ENCODE measurements at places on chromosomes 2 and 18.
A peak's percentile ranks its signal among the peaks of the same experiment; 100 is the strongest.

- no peak for DNase-seq
These were observed 135.5 kb downstream of the SPOPL start for GRCh38 chr2:138637061-138637460.

GRCh38 chr18:31943878-31944816, 1.2 kb upstream of the TRAPPC8 start:
- DNase-seq: no peak

- DNase-seq: no peak
These were observed 61.3 kb downstream of the NEDD4L start for GRCh38 chr18:58105206-58105887.

GRCh38 chr2:179049203-179049545, 763 bp downstream of the CCDC141 start:
- no peak for DNase-seq

DNA sequence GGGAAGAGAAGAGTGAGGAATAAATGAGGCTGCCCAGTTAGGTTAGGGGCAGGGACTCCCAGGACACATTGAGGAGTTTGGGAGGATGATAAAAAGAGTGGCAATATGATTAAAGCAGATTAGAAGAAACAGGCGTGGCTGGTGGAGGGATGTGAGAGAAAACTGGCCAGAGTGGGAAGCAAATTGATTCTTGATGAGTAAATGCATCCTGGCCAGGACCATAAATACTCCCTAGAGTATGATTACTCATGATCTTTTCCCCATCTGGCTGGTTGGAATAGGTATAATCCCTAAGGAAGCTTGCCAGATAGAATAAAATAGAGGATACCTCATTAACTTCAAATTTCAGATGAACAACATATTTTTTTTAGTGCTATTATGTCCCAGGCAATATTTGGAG, 21.5 kb upstream of the DAW1 start:
- DNase-seq: no peak

DNA sequence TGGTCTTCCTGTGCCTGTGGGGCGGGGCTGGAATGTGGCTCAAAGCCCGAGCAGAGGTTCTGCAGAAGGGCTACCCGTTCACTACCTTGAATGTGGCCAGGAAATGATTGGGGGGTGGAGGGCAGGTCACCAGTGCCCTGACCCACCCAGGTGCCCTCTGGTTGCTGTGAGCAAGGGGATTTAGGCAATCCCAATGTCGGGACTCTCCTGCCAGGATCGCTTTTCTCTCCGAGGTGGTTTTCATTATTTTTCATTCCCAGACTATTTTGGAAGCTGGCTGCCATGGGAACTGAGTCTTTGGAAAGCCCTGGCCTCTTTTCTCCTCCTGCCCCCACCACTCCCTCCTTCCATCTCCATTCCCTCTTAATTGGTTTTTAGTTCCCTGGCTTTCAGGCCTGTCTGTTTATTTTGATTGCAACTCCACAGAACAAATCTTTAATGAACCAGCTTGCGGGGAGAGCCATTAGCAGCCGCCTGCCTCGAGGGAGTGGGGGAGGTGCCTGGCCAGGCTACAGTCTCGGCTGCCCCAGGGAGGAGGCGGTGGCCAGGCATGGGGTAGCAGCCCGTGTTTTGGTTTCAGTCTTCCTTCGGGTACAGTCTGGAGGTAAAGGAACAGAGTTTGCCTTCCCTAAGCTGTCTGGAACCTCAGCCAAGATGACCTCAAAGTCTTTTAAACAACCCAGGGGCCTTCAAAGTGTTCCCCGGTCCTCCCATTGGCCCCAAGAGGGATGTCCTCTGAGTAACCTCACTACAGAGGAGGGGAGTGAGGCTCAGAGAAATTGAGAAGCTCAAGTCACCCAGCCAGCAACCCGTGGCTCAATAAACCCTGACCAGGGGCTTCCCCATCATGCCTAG, 114.4 kb upstream of the HAAO start:
- DNase-seq: no peak

DNA sequence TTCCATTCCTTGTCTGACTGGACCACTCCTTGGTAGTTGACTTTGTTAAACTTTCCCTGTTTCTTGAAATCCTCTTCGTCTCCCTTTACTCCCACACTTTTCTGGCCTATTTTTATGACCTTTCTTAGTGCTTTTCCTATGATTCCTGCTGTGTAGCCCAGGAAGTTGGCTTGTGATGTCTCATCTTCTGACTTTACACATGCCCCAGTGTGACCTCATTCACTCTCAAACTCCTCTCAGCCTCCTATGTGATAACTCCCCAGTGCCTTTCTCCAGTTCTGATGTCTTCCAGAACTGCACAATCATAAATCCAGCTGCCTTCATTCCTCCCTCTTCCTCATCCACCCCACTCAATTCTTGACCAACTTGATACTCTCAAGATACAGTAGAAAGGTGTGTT, 407.6 kb downstream of the TGIF1 start:
- no peak for DNase-seq

DNA sequence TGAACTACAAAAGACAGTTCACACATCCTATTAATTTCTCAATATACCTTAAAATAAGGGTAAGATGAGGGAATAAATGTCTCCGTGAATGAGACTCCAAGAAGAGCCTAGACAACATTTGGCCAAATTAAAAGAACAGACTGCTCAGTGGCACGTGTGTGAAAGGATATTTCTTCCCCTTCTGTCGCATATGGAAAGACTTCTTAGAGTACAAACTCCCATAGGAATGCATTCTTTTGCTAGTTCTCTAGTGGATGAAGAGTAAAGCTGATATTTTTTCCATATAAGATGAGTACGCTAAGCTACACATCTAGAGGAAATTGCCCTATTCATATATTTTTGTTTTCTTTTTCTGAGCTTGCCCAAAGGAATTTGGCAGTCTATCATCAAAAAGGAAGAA, 710.0 kb upstream of the ID2 start:
- no peak for DNase-seq

DNA sequence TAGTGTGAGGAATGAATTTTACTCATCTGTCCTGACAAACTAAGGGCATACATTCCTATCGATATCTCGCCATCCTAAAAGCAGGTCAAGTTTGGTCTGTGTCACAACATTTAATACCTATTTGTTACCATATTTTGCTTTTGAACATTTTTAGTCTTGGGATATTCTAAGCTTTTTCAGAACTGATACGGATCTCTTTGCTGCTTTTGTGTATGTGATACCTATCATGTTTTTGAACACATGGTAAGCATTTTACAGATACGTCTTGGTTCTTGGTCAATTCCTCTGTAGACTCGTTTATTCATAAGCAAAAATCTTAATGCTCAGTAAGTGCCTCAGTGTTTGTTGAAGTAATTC, 592 bp downstream of the ZNF397 start:
- no peak for DNase-seq

GRCh38 chr2:54541995-54542394, 85.9 kb downstream of the SPTBN1 start:
- no peak for DNase-seq

DNA sequence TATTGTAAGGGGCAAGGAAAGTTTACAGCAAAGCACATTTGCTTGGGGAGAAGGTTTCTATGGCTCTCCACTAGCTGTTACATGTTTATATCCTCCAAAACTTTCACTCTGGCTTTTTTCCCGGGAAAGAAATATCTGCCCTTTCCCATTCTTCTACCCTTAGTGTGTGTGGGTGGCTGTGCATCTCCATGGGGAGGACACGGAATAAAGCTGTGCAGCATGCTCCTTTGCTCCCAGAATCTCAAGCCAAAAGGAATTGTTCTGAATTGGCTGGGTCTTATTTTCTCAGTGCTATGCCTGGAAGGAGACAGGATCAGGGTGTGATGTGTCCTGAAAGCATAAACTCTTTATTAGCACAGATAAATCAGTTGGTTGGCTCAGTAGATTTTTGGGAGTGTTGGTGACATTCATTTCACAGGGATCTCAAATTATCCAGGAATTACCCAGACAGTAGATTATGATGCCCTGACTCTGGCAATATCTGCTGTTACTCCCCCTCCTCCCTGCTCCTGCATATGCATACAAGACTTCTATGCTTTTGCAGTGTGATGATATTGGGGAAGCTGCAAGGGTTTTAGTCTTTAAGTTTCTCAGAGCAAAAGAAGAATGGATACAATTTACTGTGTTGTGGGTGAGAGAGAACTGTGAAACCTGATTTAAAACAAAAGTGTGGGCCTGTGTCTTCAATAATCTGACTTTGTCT, 63.1 kb downstream of the PARD3B start:
- no peak for DNase-seq

DNA sequence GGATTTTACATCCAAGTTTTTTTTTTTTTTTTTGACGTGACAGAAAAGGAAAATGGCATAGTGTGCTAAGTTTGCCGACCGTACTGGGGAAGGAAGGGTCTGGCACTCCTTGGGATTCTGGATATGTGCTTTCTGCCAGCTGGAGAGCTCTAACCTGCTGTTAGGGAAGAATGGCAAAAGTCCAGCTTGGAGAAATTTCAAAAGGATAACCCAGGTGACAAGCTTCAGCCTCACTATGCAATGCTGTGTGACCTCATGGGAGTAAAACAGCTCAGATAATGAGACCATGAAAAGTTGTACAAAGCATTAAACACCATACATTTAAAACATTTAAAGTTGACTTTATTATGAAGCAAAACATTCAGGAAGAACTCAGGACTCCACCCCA, 10.3 kb upstream of the GPR45 start:
- no peak for DNase-seq

- DNase-seq: peak; percentile 3
These were observed 894.5 kb upstream of the POU3F3 start for GRCh38 chr2:103959174-103960128.

DNA sequence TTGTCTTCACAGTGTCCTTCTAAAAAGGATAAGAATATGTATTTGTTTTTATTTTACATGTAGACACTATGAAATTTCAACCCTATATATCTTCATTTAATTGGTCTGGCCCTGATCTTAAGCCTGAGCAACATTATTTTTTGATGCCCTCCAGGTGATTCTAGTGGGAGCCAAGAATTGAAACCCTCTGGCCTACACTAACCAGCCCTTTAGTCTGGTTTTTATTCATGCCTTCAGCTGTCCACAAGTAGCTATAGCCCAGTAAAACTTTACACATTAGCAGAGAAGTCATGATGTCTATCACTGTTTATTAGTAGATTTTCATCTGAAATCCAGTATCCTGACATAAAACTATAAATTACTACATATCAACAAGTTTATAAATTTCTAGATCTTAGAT, 52.7 kb upstream of the UBXN4 start:
- no peak for DNase-seq

DNA sequence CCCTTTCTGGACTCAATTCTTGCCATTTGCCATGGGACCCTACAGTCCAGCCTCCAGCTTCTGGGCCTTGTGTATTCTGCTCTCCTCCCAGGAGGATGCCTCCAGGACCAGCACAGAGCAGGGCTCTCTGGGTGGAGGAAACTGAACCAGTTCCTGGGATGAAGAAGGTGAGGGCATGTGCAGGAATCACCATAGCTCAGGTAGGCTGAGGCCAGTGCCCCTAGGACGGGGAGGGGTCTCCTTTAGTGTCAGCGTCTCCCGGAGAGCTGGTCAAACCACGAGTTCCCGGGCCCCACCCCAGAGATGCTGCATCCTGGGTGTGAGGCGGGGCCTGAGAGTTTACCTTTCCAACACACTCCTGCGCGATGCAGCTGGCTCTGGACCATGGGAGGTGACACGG, 5.8 kb upstream of the PRELID3A start:
- no peak for DNase-seq

DNA sequence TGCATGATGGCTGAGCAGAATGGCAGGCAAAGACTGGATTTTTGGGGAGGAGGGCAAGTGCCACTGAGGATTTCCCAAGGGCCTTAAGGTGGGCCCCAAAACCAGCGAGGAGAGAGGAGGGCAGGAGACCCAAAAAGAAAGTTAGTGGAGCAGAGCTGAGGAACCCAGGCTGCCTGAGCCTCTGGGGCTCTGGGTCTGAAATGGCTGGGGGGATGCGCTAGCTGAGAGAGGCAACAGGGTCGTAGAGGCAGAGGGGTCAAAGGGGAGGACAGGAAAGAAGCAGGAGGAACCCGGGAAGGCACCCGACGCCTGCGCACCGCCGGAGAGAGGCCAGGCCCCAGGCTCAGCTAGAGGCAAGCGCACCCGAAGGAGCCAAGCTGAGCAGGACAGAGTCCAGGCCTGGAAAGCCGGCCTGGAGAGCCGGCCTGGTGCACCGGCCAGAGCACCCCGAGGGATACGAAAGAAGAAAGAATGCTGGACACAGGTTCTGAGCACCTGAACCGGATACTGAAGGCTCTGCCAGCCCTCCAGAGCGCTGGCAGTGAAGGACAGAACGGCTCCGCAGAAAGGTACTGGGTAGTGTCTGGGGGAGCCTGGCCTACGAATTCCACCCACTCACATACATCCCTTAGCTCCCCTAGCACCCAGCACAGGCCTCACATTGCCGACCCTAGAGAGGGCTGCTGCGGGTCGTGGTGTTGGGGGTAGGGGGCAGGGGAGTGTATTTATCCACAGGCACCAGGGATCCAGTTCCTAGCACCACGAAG, 39.5 kb upstream of the ATP6V1B1 start:
- no peak for DNase-seq

DNA sequence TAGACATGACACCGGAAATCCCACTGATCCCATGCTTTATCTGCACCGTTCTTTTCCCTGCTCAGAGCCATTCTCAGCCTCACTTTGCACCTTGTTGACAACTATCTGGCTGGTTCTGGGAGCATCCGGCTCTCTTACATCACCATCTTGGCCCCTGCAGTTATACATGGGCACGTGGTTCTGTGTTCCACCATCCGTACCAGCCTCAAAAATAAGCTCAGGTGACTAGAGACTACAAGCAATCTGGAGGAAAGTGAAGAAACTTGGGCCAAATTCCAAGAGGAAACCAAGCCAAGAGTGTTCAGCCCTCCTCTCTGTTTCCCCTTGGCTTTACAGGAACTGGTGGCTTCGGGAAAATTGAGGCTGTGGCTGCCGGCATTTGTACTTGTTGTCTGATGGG, 244.6 kb upstream of the ACVR2A start:
- DNase-seq: no peak

DNA sequence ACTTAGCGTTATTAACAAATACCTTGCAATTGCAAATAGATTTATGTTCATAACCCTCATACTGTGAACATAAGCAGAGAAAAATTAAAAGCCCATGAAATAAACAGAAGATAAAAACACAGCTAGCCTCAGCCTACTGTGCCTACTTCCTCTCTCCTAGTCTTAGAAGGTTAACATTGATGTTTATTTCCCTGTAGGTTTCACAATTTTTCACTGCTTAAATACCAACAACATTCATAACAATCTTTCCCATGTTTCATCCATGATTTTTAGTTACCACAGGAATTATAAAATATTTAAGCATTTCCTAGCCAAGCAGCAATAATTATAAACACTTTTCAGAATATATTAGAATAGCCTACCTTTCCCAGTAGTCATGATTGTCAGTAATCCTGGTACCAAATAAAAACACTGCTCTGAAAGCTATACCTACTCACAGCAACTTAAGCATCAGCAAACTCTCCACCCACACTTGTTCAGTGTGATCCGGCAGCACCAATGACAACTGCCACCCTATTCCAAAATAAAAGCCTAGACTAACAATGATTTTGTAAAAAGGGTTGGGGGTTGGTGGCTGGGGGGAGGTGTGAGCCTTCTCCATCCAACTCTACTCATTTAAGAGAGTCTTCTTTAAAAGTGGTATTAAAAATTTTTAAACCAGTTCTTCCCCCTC, 40.6 kb upstream of the RNU4ATAC start:
- DNase-seq: no peak
